ENCODE measurements at places on chromosomes 4 and X.

- no peak for DNase-seq
Observed at GRCh38 chr4:141004823-141005222, 128.4 kb downstream of the RNF150 start.

DNA sequence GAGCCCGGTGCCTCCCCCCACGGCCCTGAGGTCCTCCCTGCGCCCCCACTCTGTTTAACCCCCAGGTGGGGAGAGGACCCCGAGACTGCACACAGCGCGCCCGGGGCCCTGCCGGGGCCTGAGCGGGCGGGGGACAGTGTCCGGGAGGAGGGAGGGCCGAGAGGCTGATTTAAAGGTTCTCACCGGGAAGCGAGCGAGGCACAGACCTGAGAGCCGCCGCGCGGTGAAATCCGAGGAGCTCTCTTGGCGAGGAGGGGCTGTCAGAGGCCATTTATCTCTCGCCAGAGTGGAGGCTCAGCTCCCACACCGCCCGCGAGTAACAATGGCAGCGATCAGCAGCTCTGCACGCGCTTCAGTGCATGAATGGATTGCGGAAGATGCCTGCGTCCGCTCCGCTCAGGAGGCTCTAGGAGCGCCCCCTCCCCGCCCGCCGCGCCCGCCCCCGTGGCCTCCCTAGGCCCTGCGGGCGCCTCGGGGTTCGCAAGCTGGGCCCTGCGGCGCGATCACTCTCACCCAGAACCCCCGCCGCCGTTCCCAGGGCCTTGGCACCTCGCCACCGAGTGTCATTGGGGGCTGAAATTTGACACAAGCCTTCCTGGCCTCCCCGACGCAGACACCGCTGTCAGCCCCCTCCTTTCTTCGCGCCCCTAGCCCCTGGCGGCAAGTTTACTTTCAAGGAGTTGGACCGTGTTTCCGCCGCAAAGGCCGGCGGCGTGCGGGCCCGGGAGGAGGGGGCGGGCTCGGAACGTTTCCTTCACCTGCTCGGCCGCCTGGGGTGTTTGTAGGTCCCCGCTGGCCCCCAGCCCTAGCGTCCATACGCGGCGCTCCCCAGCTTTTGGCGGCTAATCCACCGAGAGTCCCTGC is 48.7 kb upstream of the BCOR start:
- peak; percentile 65 for DNase-seq

DNA sequence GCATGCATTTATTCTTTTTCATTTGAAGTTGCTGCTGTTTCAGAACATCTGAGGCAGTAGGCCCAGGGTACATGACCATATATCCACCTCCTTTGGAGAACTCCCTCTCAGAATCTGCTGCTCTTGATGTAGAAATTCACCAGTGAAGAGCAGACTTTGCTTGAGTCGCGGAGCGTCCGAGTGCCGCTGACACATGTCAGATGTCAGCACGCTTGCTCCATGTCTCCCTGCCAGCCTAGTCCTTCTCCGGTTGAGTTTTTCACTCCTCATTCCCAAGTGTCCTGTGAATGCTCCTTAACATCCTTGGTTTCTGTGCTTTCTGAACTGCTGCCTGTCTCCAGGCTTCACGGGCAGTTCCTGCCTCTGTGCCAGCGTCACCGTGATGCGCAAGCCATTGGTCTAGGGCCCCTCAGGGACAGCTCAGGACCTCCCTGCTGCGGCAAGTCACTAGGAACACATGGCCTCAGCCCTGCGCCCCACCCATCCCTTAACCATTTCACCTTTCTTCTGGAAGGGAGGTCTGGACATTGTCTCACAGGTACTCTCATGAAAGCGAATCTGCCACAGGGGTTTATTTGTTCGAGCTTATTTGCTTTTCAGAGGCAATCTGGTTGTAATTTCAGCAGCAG is 93.1 kb upstream of the RBPJ start:
- no peak for DNase-seq

DNA sequence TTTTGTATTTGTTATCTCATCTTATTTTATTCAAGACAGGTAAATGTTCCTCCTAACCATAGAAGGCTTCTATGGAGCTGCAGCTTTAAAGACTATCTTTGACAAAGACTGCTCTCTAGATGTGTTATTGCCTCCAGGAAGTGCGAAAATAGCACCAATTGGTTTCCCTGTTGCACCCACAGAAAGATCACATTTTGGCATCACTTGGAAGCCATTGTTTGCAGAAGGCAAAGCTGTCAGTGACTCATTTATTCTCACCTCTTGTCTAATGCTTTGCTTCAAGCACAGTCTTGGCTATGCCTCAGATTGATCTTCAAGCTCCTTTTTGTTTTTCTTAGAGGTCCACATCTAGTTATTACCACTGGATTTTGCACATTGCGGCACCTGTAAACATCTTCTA is 150.3 kb downstream of the PCDH7 start:
- no peak for DNase-seq

DNA sequence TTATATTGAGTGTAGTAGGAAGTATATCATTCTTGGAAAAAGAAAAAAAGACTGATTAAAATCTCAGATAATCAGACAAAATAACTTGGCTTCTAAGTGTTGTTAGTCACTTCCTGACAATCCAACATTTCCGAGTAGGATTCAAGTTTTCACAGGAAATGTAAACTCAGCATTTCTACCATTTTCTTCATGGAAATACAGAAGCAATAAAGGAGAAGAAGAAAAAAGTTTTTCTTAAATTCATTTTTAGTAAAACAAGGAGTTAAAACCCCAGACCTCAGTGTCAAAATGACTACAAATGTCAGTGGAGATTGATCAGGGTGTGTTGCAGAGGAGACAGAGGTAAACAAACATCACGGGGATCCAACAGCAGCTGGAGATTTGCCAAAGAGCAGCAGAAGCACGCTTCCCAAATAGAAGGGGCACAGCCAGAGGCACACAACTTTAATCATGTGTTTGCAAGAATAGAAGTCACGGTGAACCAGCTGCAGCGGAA is 129.3 kb upstream of the FAM9B start:
- DNase-seq: no peak

DNA sequence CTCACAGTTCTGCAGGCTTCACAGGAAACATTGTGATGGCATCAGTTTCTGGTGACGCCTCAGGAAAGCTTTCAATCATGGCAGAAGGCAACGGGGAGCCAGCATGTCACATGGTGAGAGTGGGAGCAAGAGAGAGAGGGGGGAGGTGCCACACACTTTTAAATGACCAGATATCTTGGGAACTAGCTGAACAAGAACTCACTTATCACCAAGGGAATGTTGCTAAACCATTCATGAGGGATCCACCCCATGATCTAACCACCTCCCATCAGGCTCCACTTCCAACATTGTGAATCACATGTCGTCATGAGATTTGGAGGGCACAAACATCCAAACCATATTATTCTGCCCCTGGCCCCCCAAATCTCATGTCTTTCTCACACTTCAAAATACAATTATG is 43.3 kb upstream of the GPR173 start:
- DNase-seq: no peak

GRCh38 chr4:159086606-159087005 is 16.3 kb upstream of the RAPGEF2 start:
- DNase-seq: no peak

- peak; percentile 93 for DNase-seq
Observed at GRCh38 chr4:5051278-5052203, at the start of gene STK32B. Gene STK32B, plus strand, starts transcription at chr4:5051480.

GRCh38 chr4:87716371-87717265 is 66.5 kb downstream of the DMP1 start:
- no peak for DNase-seq

GRCh38 chr4:112881842-112882241 is 167.6 kb upstream of the ANK2 start:
- no peak for DNase-seq

DNA sequence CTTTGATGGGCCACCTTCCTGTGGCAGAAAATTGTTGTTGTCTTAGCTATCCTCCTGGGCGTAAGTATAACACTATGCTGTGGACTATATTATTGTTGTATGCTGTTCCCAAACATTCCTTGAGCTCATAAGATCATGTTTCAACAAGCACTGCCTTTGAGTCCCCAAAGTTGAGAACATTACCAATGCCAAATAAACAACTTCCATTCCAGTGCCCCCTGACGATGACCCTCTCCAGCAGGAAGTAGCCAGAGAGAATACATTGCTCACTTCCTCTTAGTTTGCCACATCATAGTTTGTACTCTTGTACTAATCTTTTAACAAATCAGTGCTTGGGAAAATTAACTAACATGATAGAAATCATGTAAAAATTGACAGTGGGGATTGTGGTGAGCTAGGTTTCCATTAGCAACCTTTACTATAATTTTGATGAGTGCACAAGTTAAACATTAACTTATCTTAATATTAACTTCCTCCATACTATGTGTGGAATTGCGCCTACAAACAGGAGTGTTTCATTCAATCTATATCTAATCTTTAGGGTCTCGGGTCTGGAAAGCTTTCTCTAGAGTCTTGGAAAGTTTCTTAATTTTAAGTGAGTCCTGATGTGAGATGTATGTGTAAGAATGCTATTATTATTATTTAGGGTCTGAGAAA is 20.3 kb upstream of the DHX15 start:
- no peak for DNase-seq

- no peak for DNase-seq
Observed at GRCh38 chr4:154132406-154132805, 343.5 kb upstream of the SFRP2 start.

DNA sequence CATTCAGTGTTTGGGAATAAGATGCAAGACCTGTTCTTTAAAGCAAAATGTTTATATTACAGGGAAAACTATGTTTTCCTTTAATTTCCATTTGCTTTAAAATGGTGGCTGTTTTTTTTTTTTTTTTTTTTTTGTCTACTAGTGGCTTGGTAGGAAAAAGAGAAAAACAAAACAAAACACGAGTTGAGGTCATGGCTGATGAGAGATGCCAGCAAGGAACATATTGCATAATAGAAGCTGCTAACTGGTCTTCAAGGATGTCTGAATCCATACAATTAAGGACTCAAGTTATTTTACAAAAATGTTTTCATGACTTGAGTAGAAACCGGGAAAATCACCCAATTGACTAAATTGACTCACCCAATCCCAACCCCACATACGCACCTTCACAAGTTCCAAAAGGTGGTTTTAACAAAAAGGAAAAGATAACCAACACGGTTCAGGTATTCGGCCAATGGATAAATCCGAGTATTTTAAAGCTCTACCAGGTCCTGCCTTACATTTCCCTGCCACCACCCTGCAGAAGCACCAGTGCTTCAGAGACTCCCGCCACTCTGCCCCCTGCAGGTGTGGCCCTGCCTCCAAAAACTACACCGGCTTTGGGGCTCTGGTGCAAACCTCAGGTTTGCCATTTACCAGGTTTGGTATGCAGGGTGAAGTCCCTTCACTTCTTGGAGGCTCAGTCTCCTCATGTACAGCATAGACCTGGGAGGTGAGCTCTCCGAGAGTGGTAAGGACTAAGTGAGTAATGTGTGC is 27.1 kb downstream of the PIR start:
- peak; percentile 11 for DNase-seq

DNA sequence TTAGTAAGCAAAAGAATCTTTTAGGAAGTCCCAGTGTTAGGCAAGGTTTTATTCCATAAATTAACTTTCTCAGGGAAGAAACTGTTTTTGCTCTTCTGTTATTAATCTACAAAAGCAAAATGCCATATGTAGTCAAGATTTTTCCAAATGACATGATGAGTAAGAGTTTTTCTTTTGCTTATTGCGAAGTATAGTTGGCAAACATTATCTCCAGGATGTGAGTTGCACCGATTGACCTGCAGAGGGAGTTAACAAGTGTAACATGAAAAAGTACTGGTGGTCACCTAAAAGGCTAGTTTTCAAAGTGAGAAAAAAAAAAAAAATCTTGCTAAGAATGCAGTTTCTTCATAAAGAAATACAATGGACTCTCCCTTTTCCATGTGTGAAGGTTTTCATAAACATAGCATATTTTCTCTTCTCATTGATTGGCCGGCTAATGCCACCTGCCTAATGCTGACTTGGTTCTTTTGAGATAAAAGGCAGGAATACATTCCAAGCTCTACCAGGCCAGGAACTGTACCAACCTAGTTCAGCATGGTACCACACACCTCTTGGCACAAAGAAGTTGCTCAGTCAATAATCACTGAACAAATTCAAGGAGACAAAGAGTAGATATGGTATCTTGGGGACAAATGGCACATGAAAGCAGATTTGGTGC is 100.2 kb downstream of the LNX1 start:
- peak; percentile 68 for DNase-seq

GRCh38 chrX:136825771-136826170 is 45.0 kb upstream of the ARHGEF6 start:
- no peak for DNase-seq

- DNase-seq: no peak
Observed at GRCh38 chr4:174398728-174399127, 115.0 kb downstream of the CEP44 start.

DNA sequence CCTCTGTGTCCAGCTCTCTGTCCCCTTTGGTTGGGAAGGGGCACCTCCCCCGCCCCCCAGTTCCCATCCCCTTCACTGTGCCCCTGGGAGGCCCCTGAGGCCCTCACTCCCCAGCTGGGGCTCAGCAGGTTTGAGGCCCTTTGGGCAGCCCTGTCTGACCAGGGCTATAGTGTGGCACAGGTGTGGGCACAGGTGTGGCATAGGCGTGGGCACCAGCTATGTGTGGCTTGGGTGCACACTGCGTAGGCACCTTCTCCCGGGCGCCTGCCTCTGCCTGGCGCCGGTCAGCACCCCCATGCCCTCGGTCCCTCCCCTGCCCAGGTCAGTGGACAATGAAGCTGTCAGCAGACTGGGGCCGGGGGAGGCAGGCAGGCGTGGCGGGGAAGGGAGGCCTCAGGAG is 7.5 kb upstream of the FGFR3 start:
- no peak for DNase-seq

DNA sequence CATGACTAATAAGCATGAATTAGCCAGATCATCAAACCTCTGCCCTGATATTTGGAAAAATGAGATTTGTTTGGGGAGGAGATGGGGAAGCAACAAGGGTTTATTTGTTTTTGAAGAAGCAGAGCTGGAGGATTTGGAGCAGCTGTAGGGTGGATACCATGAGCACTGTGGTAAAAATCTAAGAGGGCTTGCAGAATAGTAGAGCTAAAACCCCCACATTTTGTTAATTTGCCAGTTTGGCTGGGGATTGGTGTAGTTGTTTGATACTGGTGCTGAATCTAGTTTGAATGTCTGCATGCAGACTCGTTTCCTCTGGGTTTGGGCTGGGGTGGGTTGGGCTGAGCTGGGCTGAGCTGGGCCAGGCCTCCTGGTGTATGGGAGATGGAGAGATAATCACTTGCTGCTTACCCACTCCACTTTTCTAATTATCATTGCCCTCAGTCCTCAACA is 43.7 kb downstream of the SMAD1 start:
- DNase-seq: no peak

DNA sequence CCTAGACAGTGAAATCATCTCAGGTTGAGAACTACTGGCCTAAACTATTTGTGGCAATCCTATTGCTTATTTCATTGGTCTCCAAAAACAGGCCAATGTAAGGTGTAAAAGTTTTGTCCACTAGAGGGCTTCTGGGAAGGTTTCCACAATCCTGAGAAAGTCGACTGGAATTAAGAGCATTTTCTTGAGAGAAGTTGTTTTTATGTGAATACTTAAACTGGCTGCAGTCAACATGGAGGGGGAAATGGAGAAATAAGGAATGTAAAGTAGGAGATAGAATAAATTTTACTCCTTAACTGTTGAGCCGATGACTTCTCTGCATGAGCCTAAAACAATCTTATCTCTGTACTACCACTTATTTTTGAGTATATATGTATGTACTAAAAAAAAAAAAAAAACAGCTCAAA is 11.0 kb upstream of the EIF4E start:
- peak; percentile 59 for DNase-seq

- DNase-seq: no peak
Observed at GRCh38 chr4:165288226-165288625, 39.2 kb upstream of the MSMO1 start.
